GM12892 (cell line): ENCODE measurements at places on chromosomes 2 and 18.

- no peak for DNase-seq
Observed at GRCh38 chr2:24024018-24024417, 14.1 kb downstream of the MFSD2B start.

- no peak for DNase-seq
Observed at GRCh38 chr18:53253789-53254188, 913.8 kb downstream of the DCC start.

DNA sequence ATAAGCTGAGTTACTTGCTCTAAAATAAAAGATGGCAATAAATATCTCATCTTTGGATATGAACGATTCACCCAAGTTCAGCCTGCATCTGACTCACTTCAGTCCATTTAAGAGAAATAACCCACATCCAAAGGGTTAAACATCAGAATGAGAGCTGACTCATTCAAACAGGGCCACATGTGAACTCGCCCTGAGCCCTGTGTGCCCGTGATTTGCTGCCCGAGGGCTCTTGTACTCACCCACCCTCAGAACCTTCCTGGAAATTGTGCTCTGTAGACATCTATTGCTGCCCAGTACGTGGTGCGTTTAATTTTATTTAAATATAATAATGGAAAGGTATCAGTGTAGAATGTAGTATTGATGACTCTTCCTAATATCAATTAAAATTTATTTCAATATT, 66.9 kb upstream of the RBM44 start:
- no peak for DNase-seq

DNA sequence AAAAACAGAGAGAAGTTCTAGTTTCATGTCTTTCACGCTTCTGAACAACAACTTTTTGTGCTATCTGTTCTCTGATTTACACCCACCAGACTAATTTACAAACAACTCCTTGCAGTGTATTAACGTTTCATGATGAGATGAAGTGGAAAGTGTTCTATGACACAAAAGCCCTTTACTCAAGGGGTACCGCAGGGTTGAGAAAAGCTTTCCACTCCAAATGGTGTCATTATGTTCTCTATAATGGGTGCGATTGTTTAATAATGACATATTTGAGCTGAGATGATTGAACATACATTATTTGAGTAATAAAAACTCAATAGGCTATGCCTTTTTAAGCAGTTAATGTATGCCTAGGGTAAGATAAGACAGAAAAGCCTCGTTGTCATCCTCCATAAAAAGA, 76.3 kb downstream of the ACTR3 start:
- DNase-seq: no peak

DNA sequence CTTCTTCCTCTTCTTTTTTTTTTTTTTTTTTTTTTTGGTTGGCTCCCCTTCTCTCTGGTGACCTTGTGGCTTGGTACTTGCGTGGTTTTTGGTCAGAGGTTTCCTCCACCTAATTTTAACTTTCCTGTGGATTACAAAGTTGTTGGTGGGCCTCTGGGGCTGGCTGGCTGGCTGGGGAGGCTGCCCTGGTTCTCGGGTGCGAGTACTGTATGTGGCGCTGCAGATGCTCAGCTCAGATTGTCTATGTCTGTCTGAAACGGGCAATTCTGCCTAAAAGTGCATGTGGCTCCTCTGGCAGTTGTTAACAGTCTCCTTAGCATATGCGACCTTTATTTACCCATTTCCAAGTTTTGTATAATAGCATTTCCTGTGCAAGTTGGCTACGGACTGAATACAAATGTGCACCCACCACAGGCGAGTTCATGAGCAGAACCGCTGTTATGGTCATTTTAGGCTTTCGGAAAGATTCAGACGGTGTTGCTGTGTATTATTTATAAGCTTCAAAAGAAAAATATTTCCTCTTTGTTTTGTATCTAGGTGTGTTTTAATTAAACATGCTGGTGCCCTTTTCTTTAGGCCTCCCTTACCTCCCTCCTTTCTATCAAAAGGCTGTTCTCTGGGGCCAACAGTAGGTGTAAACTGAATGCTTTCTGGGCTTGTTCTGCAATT, 4.4 kb downstream of the TBR1 start:
- DNase-seq: no peak

GRCh38 chr2:24994146-24994724, 22.5 kb upstream of the DNAJC27 start:
- DNase-seq: no peak

DNA sequence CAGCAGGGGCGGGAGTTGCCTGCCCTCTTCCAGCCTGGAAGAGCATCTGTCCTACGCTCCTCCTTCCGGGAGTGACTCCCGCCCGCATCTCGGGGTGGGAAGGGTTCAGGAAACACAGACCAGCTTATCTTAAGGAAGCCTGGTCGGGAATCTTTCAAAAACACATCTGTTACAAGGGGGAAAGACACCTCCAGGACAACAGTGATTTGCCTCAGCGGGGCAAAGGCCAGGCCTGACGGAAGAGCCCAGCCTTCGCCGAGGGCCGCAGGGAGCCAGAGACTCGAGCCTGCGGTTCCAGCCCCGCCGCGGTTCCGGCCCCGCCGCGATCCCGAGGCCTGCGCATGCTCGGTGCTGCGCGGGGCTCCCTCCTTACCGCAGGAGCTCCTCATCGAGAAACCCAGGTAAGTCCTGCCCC, 38.1 kb upstream of the TGIF1 start:
- no peak for DNase-seq

- no peak for DNase-seq
Observed at GRCh38 chr2:65691816-65692215, 259.4 kb upstream of the SPRED2 start.

GRCh38 chr2:157741819-157742484, 113.3 kb upstream of the ACVR1C start:
- DNase-seq: no peak

GRCh38 chr18:813172-814071, 1.4 kb upstream of the YES1 start:
- DNase-seq: no peak

GRCh38 chr2:84187258-84187657, 271.8 kb downstream of the SUCLG1 start:
- no peak for DNase-seq

DNA sequence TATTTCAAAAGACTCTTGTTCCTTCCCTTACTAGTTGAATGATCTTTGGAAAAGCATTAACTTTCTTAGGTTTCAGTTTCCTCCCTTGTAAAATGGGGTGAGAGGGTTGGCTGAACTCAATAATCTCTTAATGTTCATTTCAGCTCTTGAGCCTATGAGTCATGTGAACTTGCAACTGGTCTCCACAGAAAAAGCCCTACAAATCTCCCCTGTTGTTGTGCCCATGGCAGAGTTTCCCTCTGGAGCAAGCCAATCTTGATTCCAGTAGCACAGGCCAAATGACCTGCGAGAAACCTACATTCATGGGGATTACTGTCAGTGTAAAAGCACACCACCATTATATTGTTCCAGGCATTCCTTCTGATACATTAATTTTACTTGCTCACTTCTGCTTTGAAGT, 388.9 kb downstream of the ALK start:
- DNase-seq: no peak

DNA sequence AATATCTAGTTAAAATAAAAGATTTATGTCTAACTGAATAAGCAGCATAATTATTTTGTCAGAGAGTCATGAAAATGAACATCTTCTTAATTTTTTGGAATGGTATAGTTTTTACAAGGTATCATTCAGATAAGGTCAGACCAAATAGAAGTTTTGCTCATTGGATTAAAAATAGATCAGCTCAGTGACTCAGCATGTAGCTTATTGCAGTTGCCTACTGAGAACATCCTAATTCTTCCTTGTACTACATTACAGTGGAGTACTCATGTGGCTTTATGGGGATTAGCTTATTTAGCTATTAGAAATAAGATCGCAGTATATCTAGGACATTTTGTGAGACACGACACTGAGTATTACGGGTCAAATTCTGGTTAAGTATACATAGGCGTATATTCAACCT, 38.2 kb upstream of the PPM1B start:
- no peak for DNase-seq

GRCh38 chr2:187372213-187372612, 75.8 kb downstream of the CALCRL start:
- no peak for DNase-seq

- no peak for DNase-seq
Observed at GRCh38 chr18:59038295-59039039, 101.2 kb upstream of the SEC11C start.

DNA sequence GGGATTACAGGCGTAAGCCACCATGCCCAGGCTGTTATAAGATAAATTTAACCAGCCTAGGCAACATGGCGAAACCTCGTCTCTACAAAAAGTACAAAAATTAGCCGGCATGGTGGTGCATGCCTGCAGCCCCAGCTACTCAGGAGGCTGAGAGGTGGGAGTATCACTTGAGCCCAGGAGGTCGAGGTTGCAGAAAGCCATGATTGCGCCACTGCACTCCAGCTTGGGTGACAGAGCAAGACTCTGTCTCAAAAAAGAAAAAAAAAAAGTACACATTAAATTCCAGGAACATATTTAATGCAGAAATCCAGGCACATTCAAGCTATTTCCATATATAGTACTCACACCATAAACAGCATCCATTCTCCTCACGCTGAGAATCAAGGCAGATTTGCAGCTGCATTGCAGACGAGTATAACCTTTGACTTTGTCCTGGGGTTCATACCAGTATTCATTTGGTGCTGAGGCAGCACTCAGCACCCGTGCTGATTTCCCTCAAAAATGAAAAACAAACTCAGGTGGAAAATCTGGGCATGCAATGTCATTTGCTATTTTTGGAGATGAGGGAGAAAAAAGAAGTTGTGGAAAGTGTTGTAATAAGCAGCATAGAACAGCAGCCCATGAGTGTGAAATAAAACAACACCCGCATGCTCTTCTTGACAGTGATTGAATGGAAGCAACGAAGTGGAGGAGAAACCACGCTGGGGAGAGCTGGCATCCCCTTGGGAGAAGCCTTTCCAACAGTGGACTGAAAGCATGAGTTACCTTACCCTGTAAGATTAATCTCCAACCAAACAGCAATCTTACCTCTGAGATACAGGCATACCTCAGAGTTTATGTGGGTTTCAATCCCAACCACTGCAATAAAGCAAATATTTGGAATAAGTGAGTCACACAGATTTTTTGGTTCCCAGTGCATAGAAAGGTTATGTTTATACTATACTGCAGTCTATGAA, 46.8 kb upstream of the ANXA4 start:
- DNase-seq: no peak

DNA sequence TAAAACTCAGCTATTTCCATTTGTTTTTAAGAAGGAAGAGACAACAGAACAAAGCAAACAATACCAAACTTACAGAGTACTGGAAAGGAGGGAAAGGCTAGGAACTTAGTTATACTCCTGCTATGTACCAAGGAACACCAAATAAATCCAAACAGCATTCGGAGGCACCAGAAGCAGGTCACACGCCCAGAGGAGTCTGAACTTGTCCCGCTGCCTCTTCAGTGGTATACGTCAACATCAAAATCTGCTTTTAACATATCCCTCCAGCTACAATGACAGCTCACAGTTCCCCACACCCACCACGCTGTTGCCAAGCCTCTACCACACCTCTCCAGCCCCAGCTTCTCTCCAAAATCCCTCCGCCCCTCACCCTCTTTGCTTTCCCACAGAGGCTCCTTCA, 17.3 kb downstream of the C2orf76 start:
- DNase-seq: no peak

DNA sequence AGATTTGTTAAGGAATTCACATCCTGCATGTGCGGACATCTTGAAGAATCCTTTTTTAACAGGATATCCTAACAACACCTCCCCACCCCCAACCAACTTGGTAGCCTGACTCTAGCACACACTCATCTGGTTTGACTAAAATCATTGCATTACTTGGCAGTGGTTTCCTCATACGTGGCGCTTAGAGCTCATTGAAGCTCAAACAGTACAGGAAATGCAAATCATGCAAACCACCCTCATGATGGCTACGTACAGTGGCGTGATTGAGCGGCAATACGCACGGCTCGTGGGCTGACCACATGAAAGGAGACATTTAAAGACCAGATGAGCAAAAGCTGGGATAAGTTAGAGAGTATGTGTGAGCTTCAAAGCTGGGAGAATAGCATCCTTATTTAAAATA, 336.2 kb downstream of the ZEB2 start:
- DNase-seq: no peak

- DNase-seq: no peak
Observed at GRCh38 chr2:67006373-67006960, 390.7 kb upstream of the ETAA1 start.

GRCh38 chr2:70328921-70329561, 27.2 kb upstream of the FAM136A start:
- no peak for DNase-seq

DNA sequence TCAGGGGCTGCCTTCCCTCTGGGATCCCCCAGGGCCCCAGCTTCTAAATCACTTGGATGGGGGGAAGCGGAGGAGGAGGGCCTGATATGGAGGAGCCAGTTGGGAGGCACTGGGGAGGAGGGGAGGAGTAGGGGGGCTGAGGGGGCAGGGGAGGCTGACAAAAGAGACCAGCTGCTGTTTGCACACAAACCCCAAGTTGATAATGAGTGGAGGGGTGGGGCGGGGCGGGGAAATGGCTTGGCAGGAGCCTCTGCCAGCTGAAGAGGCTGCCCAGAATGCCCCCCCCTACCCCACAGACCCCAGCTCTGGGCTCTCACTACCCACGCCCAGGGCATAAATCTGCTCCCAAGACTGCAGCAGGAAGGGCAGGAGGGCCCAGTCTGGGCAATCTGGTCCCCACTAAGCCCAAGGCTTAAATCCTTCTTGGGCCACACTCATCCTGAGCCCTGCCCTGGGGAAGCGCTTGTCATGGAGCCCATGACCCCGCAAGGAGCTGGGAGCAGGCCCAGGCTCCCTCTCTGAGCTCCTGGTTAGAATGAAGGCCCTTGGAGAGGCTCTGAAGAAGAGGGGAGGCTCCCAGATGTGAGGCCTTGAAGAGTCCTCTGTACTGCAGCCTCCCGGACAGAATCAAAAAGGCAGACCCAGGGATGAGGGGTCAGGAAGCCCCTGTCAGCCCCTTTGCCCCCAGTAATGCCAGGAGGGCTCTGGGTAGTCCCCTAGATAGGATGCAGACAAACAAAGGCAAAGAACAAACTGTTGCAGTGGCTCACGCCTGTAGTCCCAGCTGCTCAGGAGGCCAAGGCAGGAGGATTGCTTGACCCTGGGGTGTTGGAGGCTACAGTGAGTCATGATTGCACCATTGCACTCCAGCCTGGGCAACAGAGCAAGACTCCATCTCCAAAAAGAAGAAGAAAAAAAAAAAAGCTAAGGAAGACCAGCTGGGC, 24.8 kb upstream of the PTMA start:
- no peak for DNase-seq

- DNase-seq: peak; percentile 61
Observed at GRCh38 chr2:8525582-8526402, 156.1 kb upstream of the ID2 start.

GRCh38 chr2:12649602-12650400, 66.9 kb upstream of the TRIB2 start:
- DNase-seq: no peak

DNA sequence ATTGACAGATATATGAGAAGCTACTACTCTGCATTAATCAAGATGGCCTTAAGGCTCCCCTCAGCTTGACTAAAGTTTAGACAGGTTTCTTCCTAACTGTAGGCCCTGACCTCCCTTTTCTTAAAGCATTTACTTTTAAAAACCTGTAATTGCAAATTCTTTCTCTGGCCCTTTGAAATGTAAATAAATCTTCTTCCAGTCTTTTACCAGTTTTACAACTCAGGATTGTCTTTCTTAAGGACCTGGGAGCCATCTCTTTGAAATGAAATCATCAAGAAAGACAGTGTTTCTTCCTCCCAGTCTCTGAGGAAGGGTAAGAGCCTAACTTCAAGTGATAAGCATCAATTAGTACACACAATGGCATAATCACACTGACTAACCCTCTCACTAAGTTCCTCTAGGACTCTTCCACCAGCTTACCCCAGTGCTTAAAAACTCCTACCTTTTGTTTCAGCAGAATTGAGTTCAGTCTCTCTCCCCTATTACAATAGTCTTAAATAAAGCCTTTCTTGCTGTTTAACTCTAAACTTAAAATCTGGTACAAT, 58.7 kb upstream of the CDH20 start:
- DNase-seq: no peak
